Foreskin keratinocyte (primary cell): ENCODE measurements at places on chromosomes 6 and 20.

GRCh38 chr6:56852260-56853010 is 102.5 kb upstream of the BEND6 start:
- no peak for DNase-seq

DNA sequence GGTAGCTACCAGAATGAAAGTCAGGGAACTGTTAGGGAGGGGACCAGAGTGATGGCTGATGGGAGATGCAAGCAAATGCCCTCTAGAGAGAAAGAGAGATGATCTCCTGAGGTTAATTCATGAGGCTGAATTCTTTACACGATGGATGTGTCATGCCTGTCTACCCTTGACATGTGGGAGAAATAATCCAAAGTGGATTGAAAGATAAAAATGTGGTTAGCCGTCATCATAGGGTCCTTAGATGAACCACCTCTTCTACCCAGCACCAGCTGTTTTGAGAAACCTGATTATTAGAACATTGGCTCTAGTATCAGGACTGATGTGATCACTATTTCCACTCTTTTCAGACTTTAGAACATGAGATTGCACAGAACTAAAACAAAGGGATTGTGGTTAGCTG is 53.6 kb downstream of the SOBP start:
- DNase-seq: no peak

DNA sequence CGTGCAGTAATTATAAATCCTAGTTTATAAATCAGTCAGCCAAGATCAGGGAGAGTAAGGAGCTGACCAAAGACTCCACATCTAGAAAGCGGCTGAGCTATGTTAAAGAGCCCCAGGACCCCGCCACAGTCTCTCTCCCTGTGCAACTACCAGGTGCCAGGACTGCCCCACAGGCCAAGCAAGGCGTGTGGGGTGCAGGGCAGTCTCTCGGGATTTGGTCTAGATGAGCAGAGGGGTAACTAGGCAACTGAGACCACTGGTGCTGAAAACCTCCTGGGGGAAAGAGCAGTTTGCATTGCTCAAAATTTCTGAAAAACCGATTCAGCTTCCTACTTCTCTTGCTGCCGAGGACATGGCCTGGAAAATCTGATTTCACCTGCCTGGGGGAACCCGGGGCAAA is 10.4 kb downstream of the PMEPA1 start:
- DNase-seq: no peak

DNA sequence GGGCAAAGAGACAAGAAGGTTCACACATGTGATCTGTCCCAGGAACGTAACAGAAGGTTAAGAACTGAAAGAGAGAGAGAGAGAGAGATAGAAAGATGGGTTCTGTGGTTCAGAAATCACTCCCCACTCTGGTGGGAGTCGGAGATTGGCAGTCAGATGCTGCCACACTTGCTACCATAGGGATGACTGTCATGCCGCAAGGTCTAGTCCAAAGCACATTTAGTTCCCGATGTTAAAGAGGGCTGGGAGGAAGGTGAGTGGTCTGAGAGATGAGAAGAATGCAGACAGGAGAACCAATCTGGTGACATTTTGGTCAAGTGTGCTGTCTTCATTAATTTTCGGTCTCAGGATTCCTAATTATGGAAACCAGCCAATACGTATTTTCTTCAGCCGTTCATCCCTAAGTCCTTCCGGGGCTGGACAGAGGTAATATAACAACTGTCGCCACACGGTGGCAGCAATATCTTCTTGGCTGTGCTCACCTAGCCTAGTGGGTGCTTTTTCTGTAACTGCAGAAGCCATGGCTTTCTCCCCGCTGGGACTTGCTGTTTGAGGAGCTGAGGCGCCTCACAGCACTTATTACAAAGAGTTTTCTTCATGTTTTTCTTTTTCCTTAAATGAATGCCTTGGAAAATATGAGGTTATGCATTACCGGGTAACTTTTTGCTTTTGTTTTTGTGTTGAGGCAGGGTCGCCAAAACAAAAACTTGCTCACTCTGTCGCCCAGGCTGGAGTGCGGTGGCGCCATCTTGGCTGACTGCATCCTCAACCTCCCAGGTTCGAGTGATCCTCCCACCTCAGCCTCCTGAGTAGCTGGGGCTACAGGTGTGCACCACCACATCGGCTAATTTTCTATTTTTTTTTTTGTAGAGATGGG is 46.0 kb downstream of the SLC35D3 start:
- peak; percentile 29 for DNase-seq

- DNase-seq: no peak
These were observed 213.9 kb upstream of the LAMP5 start for GRCh38 chr20:9300534-9300933.

GRCh38 chr20:13029687-13030375 is 21.1 kb downstream of the SPTLC3 start:
- DNase-seq: peak; percentile 94

- no peak for DNase-seq
These were observed 867.2 kb downstream of the PHF3 start for GRCh38 chr6:64502801-64503200.

- DNase-seq: peak; percentile 14
These were observed 46.7 kb upstream of the MOCS1 start for GRCh38 chr6:39980839-39981580.

- DNase-seq: peak; percentile 55
These were observed 42.2 kb downstream of the PRND start for GRCh38 chr20:4763723-4764510.

DNA sequence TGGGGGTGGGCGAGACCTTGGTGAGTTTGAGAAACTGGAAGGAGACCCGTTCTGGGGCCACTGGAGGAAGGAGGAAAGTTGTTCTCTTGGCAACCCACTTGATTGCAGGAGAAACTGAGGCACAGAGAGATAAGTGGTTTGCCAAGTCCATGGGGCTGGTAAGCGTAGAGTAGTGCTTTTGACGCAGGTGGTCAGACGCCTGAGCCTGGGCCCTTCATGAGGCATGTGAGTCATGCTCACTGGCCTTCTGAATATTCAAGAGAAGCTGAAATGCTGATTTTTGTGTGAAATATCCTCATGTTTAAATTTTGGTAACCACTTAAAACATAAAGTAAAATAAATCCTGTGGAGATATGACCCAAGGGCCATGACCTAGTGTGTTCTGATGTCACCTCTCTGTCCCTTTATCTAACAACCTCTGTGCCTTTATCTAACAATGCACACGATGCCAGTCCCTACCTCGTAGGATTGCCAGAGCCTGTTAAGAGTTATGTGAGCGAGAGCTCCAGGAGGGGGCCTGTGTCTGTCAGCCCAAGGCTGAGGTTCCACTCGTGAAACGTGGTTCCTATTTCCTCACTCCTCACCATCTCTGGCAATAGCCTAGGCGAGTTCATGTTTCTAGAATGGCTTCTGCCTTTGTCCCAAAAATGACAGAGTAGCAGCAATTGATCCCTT is 32.8 kb upstream of the PMEPA1 start:
- no peak for DNase-seq
